ENCODE measurements at places on chromosomes 11 and 22. TPM values are rescaled to one million over a fixed set of nuclear protein-coding genes. Genes with fewer than 3 reads are reported as not detected.
A peak's percentile ranks its signal among the peaks of the same experiment; 100 is the strongest.

KCNK7 gene
- total RNA-seq, result 1.8 TPM

GRCh38 chr11:7513234-7514098 is at the start of gene PPFIBP2:
Gene PPFIBP2, plus strand, starts transcription at chr11:7513999. Its CDS starts 35,477 bp downstream, at chr11:7549476.
- peak; percentile 91 for DNase-seq

GRCh38 chr11:71240865-71241691 is 11.3 kb downstream of the SHANK2 start:
- no peak for DNase-seq

DNA sequence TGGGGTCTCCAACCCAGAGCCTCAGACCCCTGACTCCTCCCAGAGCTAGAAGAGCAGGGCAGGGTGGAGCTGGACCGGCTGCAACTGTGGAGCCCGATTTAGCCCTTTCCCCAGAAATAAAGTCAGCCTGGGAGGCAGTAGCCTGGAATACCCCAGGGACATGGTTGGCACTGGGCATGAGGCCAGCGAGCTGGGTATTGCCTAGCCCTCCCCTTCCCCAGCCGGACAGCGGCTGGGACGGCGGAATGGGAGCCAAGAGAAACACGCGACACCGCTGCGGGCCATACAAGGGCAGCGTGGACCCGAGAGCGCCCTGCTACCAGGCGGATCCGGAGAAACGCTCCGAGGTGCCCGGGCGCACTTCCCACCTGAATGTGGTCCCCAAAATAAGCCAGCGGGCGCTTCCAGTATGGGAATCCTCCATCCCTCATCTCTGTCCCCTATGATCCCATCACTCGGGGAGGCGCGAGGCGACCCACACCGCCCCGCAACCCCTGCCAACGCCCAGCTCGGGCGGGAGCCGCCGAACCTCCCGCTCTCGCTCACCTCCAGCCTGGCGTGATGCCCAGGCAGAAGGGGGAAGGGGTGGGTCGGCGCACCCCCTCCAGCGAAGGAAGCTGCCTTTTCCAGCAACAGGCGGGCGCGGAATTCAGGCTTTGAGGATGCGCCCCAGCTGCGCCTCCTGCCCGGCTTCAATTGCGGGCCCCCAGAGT is 758 bp downstream of the MCAM start:
- no peak for DNase-seq

GRCh38 chr11:31240340-31240904 is 129.1 kb downstream of the DCDC1 start:
- DNase-seq, result peak; percentile 40

Measured in H9 (cell line).